ENCODE measurements at places on chromosomes 7 and 10. TPM values are rescaled to one million over a fixed set of nuclear protein-coding genes. Genes with fewer than 3 reads are reported as not detected.

ACHE gene
- 1.3 TPM for total RNA-seq

DNA sequence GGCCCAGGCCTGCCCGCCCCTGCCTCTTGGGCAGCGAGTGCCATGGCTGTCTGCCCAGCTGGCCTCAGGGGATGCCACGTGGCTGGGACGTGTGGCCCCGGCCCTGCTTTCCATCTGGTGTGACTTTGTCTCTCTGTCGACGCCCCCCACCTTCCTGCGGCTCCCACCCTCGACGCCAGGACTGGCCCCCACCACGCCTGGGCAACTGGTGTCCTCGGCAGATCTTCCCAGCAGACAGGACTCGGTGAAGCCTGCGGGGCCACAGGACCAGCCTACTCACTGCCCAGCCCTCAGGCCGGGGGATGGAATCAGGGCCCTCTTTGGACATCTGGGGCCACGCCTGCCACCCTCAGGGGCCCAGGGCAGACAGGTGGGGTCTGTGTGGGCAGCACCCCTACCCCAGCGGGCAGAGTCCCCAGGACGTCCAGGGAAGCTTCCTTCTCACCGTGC lies 55.1 kb downstream of the UNCX start:
- H3K27me3 ChIP-seq = peaks cover 15% of the 10 kb centered on the region
- DNase-seq = no peak
- H3K4me3 ChIP-seq = no peak overlapping the region
- no peaks in the 10 kb centered on the region for H3K36me3 ChIP-seq
- H3K4me1 ChIP-seq = peaks cover 18% of the 10 kb centered on the region

DNA sequence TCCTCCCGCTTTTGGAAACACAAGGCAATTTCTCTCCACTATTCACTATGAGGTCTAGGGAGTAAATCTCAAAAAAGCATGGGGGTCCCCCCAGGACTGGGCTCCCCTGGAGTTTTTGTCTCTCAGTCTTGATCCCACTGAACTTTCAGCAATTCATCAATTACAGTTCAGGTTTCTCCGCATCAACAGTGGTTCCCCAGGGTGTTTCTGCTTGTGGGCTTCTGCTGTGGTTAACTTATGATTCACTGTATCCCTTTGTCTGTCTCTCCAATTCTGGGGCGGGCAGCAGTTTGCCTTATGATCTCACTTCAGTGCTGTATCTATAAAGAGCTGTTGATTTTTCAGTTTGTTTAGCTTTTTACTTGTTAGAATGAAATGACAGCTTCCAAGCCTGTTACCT lies 142.6 kb upstream of the CDC14C start:
- H3K36me3 ChIP-seq = no peaks in the 10 kb centered on the region
- no peak overlapping the region for H3K4me3 ChIP-seq
- H3K4me1 ChIP-seq = no peaks in the 10 kb centered on the region
- no peak for DNase-seq
- no peaks in the 10 kb centered on the region for H3K27me3 ChIP-seq
- H3K27ac ChIP-seq = no peak overlapping the region

DNA sequence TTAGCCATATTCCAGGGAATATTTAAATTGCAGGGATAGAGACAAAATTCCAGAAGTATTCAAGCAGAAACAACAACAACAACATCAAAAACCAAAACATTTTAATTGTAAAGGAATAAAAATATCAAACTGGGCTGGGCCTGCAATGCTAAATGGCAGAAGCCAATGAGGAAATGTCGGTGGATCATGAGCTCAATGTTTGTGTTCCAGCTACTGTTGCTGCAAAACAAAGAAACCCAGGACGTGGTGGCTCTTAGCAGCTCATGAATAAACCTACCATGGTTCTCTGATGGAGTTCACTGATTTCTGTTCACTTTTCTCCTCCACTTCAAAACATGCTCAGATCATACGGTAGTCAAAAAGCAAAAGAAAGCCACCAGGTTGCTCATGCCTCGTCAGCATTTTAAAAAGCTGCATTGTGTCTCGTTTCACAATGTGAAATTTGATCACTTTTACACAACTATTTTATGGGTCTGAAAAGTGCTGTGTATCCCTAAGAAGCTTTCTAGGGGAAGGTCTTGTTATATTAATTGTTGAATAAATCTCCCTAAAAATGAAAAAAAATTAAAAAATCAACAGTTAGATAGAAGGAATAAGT lies 54.0 kb downstream of the ASNS start:
- no peak overlapping the region for H3K4me3 ChIP-seq
- DNase-seq = no peak
- no peaks in the 10 kb centered on the region for H3K4me1 ChIP-seq
- H3K36me3 ChIP-seq = no peaks in the 10 kb centered on the region

CEP41 gene
- total RNA-seq = 5.3 TPM

GRCh38 chr7:16810573-16810972 lies 5.8 kb upstream of the AGR2 start:
- no peaks in the 10 kb centered on the region for H3K4me1 ChIP-seq
- no peaks in the 10 kb centered on the region for H3K27me3 ChIP-seq
- DNase-seq = no peak
- no peak overlapping the region for H3K4me3 ChIP-seq
- H3K36me3 ChIP-seq = no peaks in the 10 kb centered on the region
- H3K27ac ChIP-seq = no peak overlapping the region

CALML3 gene
- total RNA-seq = not detected

DNA sequence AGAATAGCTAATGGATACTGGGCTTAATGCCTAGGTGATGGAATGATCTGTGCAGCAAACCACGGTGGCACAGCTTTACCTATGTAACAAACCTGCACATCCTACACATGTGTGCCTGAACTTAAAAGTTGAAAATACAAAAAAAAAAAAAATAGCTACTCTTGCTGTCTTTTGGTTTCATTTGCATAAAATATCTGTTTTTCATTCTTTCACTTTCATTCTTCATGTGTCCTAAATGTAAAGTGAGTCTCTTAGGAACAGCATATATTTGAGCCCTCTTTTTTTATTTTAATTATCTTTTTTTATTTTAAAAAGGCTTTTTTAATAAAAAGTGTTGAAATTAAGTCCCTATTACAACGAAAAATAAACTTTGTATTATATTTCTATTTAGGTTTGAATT lies 836.1 kb upstream of the KCND2 start:
- H3K4me3 ChIP-seq = no peak overlapping the region
- DNase-seq = no peak
- H3K27me3 ChIP-seq = no peaks in the 10 kb centered on the region
- H3K4me1 ChIP-seq = no peaks in the 10 kb centered on the region
- no peaks in the 10 kb centered on the region for H3K36me3 ChIP-seq

GRCh38 chr7:46530081-46530750 lies 609.1 kb upstream of the IGFBP3 start:
- H3K36me3 ChIP-seq = no peaks in the 10 kb centered on the region
- H3K27me3 ChIP-seq = no peaks in the 10 kb centered on the region
- no peaks in the 10 kb centered on the region for H3K4me1 ChIP-seq
- no peak for DNase-seq
- no peak overlapping the region for H3K4me3 ChIP-seq

DNA sequence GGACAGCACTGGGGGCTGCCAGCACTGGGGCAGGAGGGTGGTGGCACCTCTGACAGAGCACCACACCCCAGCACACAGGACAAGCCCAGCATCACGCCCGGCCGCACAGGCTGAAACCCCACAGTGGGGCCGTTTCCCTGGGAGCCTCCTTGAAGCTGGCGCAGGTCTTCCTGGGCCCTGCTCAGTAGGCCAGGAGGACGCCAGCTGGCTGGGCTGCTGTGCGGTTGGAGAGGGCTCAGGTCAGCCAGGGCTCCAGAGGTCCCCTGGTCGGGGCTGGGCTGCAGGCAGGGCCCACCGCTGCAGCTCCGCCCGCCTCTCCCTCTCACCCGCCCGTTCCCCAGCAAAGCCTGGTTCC lies 137.3 kb downstream of the TCERG1L start:
- H3K4me3 ChIP-seq = no peak overlapping the region
- H3K27ac ChIP-seq = no peak overlapping the region
- H3K27me3 ChIP-seq = no peaks in the 10 kb centered on the region
- no peaks in the 10 kb centered on the region for H3K4me1 ChIP-seq
- DNase-seq = peak; percentile 39

DNA sequence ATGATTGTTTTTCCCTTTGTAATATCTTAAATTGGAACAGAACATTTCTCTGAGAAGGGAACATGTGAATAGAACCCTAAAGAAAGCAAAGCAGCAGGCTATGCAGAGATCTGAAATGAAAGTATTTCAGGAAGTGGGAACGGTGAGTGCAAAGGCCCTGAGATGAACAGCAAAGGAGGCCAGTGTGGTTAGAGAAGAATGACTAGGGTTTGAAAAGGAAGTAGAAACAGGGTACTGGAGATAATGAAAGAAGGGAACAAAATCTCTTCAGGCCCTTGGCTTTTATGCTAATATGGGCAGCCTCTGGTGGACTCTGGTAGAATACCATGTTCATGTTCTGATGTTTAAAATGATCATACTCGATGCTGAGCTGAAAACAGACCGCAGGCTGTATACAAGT lies 22.2 kb downstream of the ARHGAP21 start:
- H3K27me3 ChIP-seq = no peaks in the 10 kb centered on the region
- peaks cover 15% of the 10 kb centered on the region for H3K4me1 ChIP-seq
- H3K36me3 ChIP-seq = no peaks in the 10 kb centered on the region
- no peak for DNase-seq
- no peak overlapping the region for H3K27ac ChIP-seq

ACTL6B gene
- total RNA-seq = not detected

DNA sequence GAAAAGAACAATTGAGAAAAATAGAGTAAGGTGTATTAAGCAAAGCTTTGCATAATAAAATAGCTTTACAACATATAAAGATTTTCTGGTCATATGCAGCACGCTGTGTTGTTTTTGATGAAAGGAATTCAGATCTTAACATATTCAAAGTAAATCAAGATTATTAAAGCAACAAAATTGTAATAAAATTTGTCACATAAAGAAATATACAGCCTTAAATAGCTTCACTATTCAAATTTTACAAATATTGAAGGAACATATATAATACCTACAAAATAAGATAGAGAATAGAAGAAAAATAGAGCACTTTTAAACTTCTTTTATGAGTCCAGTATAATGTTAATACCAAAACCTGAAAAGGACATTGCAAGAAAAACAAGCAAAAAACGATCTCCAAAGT lies 749.1 kb upstream of the POT1 start:
- H3K27ac ChIP-seq = no peak overlapping the region
- H3K36me3 ChIP-seq = no peaks in the 10 kb centered on the region
- DNase-seq = no peak
- H3K27me3 ChIP-seq = no peaks in the 10 kb centered on the region
- no peak overlapping the region for H3K4me3 ChIP-seq
- no peaks in the 10 kb centered on the region for H3K4me1 ChIP-seq

- peaks cover 4% of the 10 kb centered on the region for H3K27me3 ChIP-seq
- no peak overlapping the region for H3K4me3 ChIP-seq
- H3K36me3 ChIP-seq = no peaks in the 10 kb centered on the region
- no peaks in the 10 kb centered on the region for H3K4me1 ChIP-seq
- DNase-seq = no peak
Measured at GRCh38 chr10:1561731-1562337, 175.5 kb downstream of the ADARB2 start.

ZNF853 gene
- 10.3 TPM for total RNA-seq

DNA sequence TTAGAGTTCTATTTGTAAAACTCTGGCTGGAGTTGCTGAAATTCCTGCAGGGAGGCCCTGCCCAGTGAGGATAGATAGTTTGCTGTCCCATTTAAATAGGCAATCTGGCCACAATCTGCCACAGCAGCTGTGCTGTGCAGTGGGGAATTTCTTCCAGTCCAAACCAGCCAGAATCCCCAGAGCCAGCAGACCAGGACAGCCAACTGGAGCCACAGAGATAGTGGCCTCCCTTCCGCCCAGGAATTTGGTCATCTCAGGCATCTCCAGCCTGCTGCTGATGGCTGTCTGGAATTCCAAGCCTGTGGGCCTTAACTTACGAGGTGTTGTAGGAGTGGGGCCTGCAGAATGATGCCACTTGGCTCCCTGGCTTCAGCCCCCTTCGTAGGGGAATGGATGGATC lies 643.4 kb downstream of the DNAJB9 start:
- DNase-seq = no peak
- no peaks in the 10 kb centered on the region for H3K27me3 ChIP-seq
- no peak overlapping the region for H3K4me3 ChIP-seq
- no peaks in the 10 kb centered on the region for H3K36me3 ChIP-seq

DNA sequence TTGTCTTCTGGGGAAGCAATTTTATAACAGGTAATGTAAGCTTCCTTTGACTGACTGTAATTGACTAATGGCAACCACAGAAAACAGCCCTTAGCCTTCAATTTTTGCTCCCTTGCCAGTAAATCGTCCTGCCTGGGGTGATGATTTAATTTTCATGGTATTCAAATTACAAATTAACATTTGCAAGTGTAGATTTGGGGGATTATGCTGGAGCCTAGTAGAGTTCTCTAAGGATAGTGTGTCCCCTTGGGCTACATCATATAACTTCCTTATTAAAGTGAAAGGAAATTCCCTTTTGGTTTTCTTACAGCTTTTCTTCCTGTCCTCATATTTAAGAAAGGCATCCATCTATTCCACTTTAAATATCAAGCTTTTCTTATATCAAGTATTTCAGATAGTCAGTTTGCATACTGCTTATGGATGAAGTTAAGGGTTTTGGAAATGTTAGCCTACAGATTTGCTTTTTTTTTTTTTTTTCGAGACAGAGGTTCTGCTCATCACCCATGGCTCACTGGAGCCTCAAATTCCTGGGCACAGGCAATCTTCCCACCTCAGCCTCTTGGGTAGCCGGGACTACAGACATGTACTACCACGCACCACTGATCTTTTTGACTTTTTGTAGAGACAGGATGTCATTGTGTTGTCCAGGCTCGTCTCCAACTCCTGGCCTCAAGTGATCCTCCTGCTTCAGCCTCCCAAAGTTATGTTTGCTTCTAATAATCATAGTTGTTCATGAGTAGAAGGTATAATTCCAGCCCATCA lies 35.9 kb upstream of the HDAC9 start:
- DNase-seq = no peak
- no peaks in the 10 kb centered on the region for H3K36me3 ChIP-seq
- H3K4me1 ChIP-seq = no peaks in the 10 kb centered on the region

GRCh38 chr10:99698504-99699080 lies 33.3 kb downstream of the COX15 start:
- H3K27ac ChIP-seq = no peak overlapping the region
- H3K4me3 ChIP-seq = no peak overlapping the region
- no peak for DNase-seq
- peaks cover 50% of the 10 kb centered on the region for H3K36me3 ChIP-seq

- no peak overlapping the region for H3K4me3 ChIP-seq
- no peaks in the 10 kb centered on the region for H3K4me1 ChIP-seq
- peaks cover 45% of the 10 kb centered on the region for H3K36me3 ChIP-seq
Measured at GRCh38 chr10:132698761-132699391, 87.1 kb downstream of the NKX6-2 start.

GRCh38 chr7:66265566-66265965 lies 60.4 kb downstream of the TPST1 start:
- no peak overlapping the region for H3K4me3 ChIP-seq
- no peak for DNase-seq
- no peaks in the 10 kb centered on the region for H3K4me1 ChIP-seq
- H3K27me3 ChIP-seq = no peaks in the 10 kb centered on the region
- H3K27ac ChIP-seq = no peak overlapping the region

PVRIG gene
- 1.5 TPM for total RNA-seq

- DNase-seq = no peak
- H3K4me3 ChIP-seq = no peak overlapping the region
- H3K36me3 ChIP-seq = no peaks in the 10 kb centered on the region
- no peaks in the 10 kb centered on the region for H3K27me3 ChIP-seq
Measured at GRCh38 chr10:58158806-58159205, 108.9 kb downstream of the IPMK start.

CYP2C19 gene
- total RNA-seq = 2.1 TPM

GRCh38 chr10:18094793-18095192 lies 45.4 kb upstream of the CACNB2 start:
- no peaks in the 10 kb centered on the region for H3K27me3 ChIP-seq
- no peaks in the 10 kb centered on the region for H3K36me3 ChIP-seq
- DNase-seq = no peak
- H3K4me1 ChIP-seq = no peaks in the 10 kb centered on the region
- H3K4me3 ChIP-seq = no peak overlapping the region

All from upper lobe of left lung (tissue), 6 donors.